ENCODE measurements at places on chromosomes 1 and 21.

- DNase-seq = no peak
These were observed 51.8 kb upstream of the GRIK1 start for GRCh38 chr21:29991624-29992023.

- DNase-seq = no peak
These were observed 20.5 kb upstream of the SIPA1L2 start for GRCh38 chr1:232650418-232650817.

GRCh38 chr1:58611861-58612385, 34.9 kb upstream of the TACSTD2 start:
- DNase-seq = no peak

GRCh38 chr21:34020005-34020847, 53.2 kb upstream of the MRPS6 start:
- DNase-seq = no peak

DNA sequence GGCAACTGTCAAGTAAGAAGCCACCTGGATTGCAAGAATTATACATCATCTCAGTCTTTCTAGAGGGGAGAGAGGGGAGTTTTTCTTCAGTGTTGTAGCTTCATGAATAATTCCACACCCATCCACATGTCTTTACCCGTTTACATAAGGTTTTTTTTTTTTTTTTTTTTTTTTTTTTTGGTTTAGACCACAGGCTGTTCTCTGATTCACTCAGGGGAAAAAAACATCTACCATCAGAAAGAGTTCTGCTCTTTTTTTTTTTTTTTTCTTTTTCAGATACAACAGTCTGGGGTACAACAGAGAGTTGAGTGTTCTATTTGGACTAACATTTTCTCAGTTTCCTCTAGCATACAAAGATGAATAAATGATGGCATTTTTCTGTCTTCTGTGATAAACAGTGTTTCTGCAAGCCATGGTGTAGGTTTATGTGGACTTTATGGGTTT, 4.9 kb upstream of the KIF14 start:
- no peak for DNase-seq

GRCh38 chr1:55786396-55786795, 571.2 kb upstream of the USP24 start:
- no peak for DNase-seq

DNA sequence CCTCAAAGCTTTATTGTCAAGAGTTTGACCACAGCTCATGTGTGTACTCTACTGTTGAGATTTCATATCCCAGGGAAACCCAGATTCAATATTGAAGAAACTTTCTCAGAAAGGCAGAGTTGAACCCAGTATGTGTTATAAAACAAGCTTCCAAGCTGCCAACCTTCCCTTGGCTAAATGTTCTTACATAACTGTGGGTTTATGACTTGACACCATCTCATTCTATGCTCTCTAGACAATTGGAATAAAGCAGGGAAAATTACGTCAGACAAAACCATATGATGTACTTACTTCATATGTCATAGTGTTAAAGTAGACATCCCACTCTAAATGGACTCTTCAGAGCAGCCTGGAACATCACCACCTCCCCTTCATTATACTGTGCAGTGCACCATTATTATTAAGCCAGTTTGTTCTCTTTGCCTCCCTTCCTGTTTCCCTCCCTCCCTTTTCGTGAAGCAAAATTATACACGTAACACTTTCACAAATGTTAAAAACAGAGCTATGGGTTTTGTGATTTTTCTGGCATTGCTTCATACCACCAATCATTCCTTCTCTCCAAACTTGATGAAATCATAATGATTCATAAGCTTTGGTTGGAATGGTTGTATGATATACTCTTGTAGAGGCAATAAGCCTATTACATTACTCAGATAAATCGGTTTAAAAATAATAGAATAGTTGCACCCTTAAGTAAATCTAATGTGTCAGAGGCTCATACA, 507.2 kb downstream of the LTN1 start:
- no peak for DNase-seq

DNA sequence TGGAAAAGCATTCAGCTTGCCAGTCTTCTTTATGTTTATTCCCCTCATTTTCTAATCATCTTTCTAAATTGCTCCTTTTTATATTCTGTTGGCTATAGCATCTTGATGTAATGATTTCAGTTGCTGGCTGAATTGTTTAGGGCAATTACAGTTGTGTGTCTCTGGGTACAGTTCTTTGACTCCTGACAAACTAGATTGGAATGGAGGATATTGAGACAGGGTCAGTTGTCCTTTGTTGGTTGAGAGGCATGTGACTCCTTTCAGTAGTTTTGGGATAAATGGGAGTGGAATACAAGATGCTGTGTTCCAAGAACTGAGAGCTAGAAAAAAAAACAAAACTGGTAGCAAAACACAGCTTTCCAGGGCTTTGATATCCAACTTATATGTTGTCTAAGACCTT, 1.5 kb downstream of the CENPF start:
- no peak for DNase-seq

DNA sequence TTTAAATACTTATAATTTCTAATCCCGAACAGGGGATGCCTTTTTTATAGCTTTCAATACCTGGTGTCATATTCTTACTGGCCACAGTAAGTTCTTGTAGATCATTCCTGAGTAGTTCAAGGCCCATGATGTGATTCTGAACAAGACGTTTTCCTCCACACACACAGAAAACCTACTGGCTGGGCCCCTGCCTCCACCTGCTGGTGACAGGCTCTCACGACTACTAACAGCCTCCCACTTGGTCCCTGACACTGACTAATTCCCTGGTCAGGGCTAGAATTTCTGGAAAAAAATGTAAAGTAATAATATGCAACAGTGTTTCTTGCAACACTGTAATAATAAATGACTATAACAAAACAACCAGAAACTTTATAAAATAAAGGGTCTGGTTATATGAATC, 50.4 kb upstream of the RIPK4 start:
- DNase-seq = peak; percentile 21

DNA sequence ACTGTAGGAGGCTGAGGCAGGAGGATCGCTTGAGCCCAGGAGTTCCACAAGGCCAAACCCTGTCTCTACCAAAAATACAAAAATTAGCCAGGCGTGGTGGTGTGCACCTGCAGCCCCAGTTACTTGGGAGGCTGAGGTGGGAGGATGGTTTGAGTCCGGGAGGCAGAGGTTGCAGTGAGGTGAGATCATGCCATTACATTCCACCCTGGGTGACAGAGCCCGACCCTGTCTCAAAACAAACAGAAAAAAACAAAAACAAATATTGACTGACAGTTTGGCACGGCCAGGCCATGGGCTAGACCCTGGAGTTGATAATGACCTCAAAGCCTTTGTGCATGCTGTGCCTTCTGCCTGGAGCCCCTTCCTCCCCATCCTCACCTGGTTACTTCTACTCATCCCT, 19.2 kb upstream of the RSPO1 start:
- no peak for DNase-seq

DNA sequence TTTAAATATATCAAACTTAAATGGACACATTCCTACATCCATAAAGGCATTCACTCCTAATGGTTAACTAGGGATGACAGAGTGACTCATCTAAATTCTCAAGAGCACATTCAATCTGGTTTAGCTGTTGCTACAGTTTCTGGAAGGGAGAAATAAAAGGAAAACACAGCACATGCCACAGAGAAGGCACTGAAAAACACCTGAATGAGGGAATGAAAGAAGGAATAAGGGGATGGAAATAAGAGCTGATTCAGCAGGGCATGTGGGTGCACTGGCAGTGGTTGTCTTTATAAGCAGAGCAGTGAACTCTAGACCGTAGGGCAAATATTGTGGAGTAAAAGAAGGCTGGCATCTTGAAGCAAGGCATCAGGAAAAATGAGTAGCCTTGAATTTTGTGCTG, 79.3 kb downstream of the LHX4 start:
- no peak for DNase-seq

DNA sequence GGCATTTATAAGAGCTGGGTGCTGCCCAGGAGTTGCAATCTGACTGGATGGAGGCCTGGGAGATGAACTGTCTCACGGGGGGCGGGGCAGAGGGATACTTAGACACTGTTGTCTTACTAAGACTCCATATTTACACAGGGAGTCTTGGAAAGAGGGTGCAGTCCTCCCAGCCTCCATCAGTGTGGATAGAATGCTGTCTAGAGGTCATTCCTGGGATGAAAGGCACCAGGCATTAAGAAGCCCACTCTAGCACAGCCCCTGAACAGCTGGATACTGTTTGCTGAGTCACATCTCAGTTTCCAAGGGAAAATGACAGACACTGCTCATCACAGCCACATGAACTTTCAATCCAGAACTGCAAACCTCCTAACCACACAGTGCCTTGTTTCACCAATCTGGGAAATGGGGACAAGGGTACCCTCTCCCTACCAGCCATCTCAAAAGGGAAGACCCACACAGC, 43.3 kb downstream of the SSBP3 start:
- no peak for DNase-seq

GRCh38 chr1:59013276-59013927, 229.6 kb upstream of the JUN start:
- no peak for DNase-seq

DNA sequence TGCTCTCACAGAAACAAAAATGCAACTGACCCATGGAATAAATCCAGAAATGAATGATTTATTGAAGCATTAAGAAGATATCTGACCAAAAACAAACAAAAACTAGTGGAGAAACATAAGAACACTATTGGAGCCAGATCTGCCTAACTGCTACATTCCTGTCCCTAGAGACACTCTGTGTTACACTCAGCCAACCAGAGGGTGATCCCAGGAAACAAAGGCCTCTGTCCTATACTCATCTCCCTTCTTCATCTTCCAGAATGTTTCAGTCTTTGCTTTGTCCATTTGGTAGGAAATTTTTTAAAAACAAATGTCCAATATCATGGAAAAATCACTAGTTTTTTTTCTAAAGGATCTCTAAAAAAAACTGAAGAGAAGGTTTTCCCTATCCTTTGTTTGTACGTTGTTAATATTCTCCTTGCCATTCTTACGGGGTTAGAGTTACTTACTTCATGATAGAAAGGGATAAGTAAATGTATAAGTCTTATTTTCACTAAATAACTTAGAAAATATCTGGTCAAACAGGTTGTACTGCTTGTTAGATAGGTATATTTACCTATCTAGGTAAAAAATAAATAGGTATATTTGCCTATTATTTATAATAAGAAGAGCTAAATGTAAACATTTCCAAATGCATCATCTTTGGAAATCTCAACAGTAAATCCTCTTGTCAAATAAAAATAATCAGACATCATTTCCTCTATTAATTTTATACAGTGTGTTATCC, 59.1 kb downstream of the NME7 start:
- no peak for DNase-seq

DNA sequence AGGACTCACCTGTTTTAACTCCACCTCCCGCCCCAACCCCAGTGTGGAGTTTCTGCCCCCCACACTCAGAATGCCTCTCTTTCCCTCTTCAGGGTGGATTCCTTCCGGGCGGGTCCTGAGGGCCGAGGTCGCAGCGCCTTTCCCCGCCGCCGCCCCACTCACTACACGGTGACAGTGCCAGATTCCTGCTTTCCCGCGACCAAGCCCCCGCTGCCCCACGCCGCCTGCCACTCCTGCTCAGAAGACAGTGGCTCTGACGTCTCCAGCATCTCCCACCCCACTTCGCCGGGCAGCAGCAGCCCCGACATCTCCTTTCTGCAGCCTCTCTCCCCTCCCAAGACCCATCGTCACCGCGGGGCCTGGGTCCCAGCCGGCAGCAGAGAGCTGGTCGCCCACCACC, 16.7 kb downstream of the INAVA start:
- DNase-seq = no peak

DNA sequence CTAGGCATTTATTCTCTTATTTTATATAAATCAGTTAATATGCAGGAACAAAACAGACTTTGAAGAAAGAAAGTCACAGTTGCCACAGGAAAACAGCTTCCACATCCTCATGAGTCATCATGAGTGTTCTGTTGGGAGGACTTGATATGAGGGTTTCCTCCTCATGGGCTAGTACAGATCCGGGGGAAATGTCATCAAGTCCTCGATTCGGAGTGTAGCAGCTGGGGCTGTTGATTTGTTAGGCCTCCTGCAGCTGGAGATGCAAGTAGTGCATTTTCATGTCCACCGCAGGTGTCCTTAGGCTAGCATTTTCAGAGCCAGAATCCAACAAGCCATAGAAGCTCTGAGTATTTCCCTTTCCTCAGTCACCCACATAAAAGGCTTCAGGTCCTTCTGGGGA, 36.7 kb downstream of the ADAM30 start:
- no peak for DNase-seq

- no peak for DNase-seq
These were observed 102.3 kb upstream of the FGGY start for GRCh38 chr1:59194621-59195020.

GRCh38 chr1:229273507-229274232, 2.8 kb downstream of the RAB4A start:
- no peak for DNase-seq

- DNase-seq = no peak
These were observed 30.5 kb downstream of the TP53BP2 start for GRCh38 chr1:223815020-223815853.

- DNase-seq = no peak
These were observed 25.3 kb downstream of the SH3BP5L start for GRCh38 chr1:248800459-248800858.

GRCh38 chr1:39645411-39646043, 6.1 kb upstream of the HEYL start:
- no peak for DNase-seq

GRCh38 chr1:165828669-165829329, 1.4 kb downstream of the UCK2 start:
- DNase-seq = peak; percentile 6

DNA sequence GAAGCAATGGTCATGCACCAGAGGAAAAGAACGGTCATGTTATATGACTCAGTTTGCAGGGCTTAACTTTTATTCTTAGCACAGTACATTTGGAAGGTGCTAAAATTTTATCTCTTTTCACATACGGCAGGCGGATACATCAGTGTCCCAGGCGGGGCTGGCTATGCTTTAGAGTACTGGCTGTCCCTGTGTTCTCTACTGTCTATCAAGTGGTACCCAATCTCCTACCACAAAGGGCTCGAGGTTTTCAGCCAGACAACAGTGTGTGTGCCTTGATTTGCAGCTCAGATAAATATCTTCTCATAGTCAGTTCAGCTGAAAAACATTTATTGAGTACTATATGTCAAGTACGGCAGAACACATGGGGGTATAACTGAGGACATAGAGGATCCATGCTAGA, 65.3 kb downstream of the URB2 start:
- DNase-seq = no peak

- DNase-seq = no peak
These were observed 1.7 kb downstream of the MARCKSL1 start for GRCh38 chr1:32334274-32334861.

GRCh38 chr21:42003051-42003461, 7.1 kb downstream of the ZBTB21 start:
- DNase-seq = no peak

All from stimulated activated CD4-positive, alpha-beta T cell treated with anti-CD3 and anti-CD28 coated beads, Interleukin-1b, Interleukin-23, amount 100 ng/mL, for 4 hours (primary cell).